ENCODE measurements at places on chromosomes 13 and 19.

- no peak for DNase-seq
These were observed 1.4 kb downstream of the MATK start for GRCh38 chr19:3784607-3785450.

DNA sequence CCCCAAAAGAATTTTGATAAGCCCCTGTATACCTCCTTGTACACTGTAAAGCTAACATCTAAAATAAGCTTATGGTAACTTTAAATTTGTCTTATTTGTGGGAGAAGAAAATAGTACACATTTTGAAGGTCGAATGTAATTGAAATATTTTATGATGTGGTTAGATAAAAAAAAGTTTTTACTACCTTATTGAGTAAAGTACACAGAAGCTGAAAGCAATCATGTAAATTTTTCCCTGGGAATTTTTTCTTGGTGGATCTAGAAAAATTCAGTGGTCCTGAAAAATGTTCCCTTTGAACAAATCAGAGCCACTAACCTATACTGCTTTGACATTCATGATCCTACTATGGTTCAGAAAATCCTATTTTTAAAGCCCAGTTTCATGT lies 46.9 kb downstream of the SIPA1L3 start:
- DNase-seq, result no peak

GRCh38 chr13:101499406-101499805 lies 46.9 kb downstream of the ITGBL1 start:
- DNase-seq, result no peak

GRCh38 chr19:47492571-47493377 lies 8.8 kb upstream of the KPTN start:
- no peak for DNase-seq

GRCh38 chr13:30971575-30971974 lies 39.1 kb downstream of the TEX26 start:
- no peak for DNase-seq

- DNase-seq, result no peak
These were observed 221.2 kb downstream of the MAB21L1 start for GRCh38 chr13:35255241-35255640.

GRCh38 chr13:78868991-78869390 lies 210.0 kb upstream of the OBI1 start:
- no peak for DNase-seq

DNA sequence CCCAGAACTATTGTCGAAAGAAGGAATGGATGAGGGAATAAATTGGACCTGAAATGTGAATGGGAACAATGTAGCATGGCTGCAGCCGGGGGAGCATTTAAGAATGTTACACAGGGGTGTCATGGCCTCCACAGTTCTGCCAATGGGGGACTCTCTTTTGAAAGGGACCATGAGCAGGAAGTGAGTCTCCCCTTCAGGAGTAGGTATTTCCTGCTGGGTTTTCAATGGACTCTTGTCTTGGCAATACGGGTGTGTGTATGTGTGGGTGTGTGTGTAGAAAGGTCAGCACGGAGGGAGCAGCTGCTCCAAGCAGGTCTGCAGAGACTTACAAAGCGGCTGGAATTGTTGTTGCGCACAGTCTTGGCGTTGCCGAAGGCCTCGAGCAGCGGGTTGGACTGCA lies 24.4 kb downstream of the MYO1F start:
- DNase-seq, result no peak

DNA sequence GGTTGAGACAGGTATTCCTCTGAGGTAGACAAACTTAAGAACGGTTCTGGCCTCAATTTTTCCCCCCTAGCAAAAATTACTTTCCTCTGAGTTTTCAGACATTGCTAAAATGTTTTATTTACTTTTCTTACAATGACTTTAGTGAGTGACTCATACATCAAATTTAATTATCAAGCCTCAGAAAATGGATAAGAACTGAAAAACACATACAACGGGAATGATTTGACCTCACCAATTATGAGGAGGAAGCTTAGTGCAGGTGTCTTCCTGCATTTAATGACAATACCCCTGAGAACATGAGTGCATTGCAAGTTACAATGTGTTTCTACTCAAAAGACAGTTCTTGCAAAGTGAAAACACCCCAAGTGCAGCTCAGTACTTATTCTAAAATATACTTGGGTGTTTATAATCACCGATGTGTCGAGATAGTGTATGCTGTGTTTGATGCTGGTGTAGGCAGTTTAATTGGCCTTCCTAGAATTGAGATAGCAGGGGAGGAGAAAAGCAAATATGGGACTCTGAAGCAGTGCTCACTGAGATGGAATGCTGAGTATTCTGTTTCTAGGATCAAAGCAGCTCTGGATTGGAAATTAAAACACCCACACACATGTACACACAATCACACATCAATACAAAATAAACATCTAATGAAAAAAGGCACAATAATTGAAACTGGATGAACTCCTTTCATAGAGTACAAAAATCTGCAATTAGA lies 189.5 kb upstream of the SLC10A2 start:
- no peak for DNase-seq

DNA sequence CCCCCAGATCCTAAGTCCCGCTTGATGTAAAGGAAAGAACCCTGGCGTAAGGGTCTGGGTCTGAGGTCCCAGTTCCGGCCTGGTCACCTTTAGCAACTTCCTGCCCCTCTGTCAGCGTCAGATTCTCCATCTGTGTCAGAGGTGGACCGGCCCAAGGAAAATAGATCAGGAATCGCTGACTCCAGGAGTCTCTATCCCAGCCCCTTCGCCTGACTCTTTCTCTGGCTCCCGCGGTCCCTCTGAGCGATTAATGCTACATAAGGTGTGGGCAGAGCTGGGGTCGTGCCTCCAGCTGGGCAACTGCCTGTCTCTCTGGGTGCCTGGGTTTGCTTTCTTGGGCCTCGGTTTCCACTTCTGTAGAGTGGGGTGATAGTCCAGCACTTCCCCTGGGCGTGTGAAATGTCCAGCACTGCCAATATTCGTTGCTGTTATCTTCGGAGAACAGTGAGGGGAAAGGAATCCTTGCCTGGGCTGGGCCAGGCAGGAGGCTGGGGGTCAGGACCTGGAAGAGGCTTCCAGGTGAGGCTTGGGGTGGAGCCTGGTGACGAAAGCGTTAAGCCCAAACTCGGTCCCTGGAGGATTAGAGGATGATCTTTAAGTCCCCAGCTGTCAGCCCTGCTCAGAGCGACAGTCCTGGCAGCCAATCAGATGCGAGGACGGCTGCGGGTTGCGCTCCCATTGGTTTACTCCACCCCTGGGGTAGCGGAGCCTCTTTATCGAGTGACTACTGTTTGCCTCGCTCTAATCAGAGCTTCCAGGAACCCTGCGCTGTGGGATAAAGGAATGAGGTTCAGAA lies 767 bp downstream of the ABCA7 start:
- DNase-seq, result peak; percentile 83

- DNase-seq, result peak; percentile 21
These were observed at the start of gene CAMSAP3 for GRCh38 chr19:7595466-7596133. Gene CAMSAP3, plus strand, starts transcription at chr19:7595863. Its CDS starts 140 bp downstream, at chr19:7596003.

DNA sequence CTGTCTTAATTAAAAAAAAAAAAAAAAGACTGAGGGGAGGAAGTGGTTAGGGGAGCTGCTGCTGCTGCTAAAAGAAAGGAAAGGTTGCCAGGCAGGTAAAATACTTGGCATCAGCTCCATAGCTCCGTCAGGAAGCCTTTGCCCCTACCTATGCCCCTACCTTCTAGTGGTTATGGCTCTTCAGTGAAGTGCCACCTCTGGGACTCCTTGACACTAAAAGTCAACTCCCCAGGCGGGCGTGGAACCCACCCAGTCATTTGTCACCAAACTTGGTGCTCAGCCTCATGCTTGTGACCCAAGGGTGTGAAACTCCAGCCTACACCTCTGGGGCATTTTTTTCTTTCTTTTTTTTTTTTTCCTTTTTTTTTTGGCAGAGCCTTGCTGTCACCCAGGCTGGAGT lies 4.9 kb upstream of the NECTIN2 start:
- no peak for DNase-seq

GRCh38 chr13:82358284-82358683 lies 1524.0 kb downstream of the SLITRK1 start:
- DNase-seq, result no peak

DNA sequence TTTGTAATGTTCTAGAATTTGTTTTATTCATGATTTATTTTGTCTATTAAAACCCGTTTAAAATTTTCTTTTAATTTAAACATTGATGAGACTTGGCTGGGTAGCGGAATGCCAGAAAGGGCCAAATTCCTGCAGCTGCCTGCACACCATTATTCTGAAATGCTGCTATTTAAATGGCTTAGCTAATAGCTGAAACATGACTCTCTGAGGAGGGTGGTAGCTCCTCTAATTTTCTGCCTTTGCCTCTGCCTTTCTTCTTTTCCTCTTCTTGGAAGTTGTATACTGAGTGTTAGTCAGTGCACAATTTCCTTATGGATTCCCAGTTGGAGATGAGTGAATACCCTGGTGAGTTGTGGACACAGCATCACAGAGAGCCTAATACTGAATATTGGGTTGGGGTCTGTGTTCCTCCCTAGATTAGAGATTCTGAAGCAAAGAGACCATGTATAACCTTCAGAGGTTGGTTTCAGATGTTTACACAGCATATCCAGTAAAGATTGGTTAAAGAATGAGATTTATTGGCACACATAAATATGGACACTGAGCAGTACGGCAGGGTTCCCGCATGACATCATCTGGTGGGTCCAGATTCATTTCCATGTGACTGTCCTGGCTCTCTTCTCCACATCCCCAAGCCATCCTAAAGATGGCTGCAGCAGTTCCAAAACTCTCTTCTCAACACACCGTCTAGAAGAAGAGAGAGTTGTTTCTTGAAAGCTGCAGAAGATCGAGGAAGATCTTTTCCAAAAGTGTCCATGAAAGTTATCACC lies 55.9 kb downstream of the MTUS2 start:
- no peak for DNase-seq

DNA sequence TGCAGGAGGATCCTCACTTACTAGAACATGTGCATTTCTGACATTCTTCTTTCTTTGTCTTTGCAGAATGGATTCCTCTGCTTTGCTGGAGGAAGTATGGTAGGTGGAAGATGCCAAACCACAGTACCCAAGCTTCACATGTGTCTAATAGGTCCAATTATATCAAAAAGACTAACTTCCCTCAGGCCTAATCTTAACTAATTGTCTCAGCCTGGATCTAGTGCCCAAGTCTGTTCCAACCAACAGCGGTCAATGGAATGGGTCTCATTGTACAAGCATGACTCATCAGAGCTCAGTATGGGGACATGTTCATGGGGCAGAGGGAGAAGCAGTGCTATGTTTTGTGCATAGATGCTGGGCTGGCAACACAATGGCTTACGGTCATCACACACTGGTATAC lies 81.6 kb upstream of the CSNK1A1L start:
- no peak for DNase-seq

DNA sequence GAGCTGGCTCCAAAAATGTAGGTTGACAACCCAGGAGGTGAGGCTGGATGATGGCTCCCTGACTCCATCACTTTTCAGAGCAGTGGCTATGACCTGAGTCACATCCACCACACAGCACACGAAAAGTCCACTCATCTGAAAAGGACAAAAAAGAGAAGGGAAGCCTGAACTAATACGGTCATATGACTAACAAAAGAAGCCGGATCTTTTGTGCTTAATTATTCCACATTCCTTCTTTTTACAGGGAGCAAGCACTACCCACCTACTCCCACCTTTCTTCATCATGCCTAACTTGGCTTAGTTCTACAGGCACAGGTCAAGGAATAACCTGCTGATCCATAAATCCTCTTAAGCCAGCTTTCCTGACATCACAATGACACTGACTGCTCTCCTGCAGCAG lies 601.3 kb upstream of the MIR17HG start:
- no peak for DNase-seq

DNA sequence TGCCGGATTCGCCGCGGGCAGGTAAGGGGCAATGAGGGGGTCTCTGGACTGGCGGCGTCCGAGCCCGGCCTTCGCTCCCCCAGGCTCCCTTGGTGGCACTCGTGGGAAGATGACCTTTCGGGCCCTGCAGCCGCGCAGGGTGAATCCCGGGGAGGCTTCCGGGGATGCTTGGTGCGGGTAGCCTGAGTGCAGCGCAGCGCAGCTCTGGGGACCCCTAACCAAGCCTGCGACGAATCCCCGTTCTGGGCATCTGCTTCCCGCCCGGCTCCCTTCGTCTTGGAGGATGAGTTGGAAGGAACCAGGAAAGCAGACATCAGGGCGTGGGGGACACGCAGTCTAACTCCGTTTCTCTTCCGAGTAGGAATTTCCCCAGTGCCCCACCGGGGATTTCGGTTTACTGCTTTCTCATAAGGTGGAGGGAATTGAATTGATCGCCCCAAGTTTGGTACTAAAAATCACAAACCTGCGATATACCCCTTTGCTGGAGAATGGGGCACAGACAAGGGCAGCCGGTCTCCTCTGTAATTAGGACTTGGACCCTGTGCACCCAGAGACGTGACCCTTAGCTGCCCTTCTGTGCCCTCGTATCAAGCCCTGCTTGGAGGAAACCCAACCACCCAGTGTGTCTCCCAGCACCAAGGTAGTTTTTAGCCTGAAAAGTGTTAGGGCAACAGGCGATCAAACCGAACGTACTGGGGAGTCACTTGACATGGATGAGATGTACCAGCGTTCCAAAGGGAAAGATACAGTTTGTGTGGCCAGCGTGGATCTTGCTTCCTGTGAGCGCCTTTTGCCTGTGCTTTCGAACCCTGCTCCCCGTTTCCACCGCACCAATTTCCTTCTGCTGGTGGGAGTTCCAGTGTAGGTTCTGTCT lies 1.0 kb downstream of the GPC5 start:
- DNase-seq, result no peak

- DNase-seq, result no peak
These were observed 1033.3 kb downstream of the EFNB2 start for GRCh38 chr13:105502193-105502592.

GRCh38 chr13:60112771-60113170 lies 51.0 kb downstream of the DIAPH3 start:
- no peak for DNase-seq

- DNase-seq, result no peak
These were observed 27.7 kb upstream of the ARGLU1 start for GRCh38 chr13:106595625-106596024.

DNA sequence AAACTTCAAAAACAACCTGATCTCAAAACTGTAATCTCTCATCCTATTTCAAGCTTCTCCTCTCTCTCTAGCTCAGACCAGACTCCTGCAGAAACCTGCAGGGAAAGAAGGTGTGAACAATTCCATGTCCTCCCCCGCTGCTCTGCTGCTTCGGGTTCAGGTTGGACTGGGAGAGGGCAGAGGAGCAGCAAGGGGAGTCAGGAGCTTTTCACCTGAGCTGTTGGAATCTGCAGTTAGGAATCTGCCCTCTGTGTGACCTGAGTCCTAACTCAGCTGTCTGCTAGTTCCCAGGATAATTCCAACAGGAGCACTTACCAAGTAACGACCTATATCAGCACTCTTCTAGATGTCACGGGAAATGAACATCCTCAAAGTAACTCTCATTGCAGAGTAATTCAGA lies 118.3 kb downstream of the DNAJC15 start:
- no peak for DNase-seq

- no peak for DNase-seq
These were observed 27.0 kb downstream of the DNM2 start for GRCh38 chr19:10744801-10745293.

DNA sequence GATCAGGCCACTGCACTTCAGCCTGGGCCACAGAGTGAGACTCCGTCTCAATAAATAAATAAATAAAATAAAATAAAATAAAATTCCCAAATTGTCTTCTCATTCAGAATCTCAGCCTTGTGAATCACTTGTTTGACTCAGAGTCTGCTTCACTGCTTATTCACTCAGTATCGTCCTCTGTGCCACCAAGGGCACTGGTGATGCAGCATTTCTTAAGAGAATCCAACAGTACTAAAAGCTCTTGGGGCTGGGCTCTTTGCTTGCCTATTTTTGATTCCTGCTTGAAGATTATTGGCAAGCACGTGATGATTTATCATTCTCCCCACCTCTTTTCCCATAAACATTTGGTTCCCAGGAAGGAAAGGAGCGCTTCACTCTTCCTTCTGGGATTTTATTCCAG lies 54.8 kb upstream of the HMGB1 start:
- DNase-seq, result peak; percentile 30

- DNase-seq, result peak; percentile 47
These were observed 9.1 kb downstream of the SPACA6 start for GRCh38 chr19:51702103-51702824.

All from Caki2 (cell line).